ENCODE measurements at places on chromosomes 3 and 15.
A peak's percentile ranks its signal among the peaks of the same experiment; 100 is the strongest.

- DNase-seq, result no peak
Measured at GRCh38 chr3:176568189-176568588, 629.1 kb downstream of the TBL1XR1 start.

GRCh38 chr15:38424101-38424552, 29.8 kb upstream of the FAM98B start:
- DNase-seq, result no peak

- DNase-seq, result no peak
Measured at GRCh38 chr3:170889132-170889531, 19.1 kb upstream of the RPL22L1 start.

DNA sequence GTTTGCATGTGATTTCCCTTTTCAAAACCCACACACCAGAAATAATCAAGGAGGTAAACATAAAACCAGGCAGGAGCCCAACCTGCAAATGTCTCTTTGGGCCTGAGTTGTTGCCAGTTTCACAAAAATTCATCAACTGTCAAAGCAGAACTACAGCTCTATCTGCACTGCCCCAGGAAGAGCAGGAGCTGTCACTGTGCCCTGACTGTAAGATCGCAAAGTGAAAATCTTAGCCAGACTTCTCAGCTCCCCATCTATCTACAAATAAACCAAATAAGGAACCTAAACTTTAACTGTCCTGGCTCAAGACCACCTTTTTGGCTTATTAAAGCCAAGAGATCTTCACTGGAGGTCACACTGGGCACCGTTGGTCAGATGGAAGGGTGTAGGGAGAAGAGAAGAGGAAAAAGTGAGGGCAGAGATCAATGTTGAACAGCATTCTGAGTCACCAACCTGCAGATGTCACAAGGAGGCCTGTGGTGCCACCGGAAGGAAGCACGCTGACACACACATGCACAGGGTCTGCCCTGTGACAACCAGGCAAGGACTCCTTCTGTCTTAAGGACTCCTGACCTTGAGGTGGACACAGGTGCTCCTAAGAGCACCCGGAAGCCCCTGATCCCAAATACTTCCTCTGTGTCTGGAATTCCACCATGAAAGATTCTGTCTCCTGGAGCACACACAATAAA, 58.7 kb downstream of the RPN1 start:
- no peak for DNase-seq

DNA sequence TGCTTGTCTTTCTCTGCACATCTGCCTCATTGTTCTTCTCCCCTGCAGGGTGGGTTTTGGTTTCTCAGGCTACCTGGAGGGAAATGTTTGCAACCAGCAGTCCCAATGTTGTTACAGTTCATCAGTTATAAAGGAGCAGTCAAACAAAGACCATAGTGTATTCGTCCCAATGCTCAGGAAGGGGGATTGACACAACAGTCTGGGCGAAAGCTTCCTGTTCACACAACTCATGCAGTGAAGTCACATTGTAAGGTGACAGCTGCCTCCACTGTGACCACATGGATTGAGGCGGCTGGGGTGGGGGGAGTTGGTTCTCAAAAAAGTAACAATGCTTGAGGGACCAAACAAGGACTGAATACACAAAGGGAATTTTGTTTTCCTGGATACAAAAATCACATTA, 28.8 kb upstream of the TF start:
- DNase-seq, result peak; percentile 80

- DNase-seq, result no peak
Measured at GRCh38 chr3:43515970-43516635, 105.7 kb downstream of the ANO10 start.

All from NCI-H146 (cell line).